ENCODE measurements at places on chromosomes 4 and X.

- no peak for DNase-seq
Measured at GRCh38 chr4:26887143-26887542, 26.5 kb downstream of the STIM2 start.

DNA sequence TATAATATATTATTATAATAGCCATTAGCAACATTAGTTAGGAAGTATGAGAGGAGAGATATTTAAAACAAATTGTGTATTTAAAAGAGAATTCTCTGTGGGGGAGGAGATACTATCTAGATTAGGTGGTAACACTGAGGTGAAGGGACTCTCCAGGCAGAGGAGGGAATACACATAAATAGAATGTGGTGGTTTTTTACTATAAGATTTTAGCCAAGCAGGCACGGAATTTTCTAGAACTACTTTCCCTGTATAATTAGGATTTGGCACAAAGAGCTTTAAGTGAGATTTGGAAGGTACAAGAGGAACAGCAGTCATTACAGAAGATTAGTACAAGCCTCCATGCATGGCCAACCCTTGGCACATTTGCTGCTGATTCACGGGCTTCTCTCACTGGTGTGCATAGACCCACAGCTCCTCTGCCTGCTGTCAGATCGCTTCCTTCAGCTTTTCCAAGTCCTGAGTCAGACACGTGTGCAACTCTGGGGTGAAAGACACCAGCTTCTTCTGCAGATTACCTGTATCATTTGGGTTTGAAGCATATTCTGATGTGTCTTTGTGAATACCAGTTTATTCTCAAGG lies 685.5 kb downstream of the KCTD8 start:
- DNase-seq: no peak

GRCh38 chr4:18691431-18692200 lies 670.1 kb upstream of the LCORL start:
- no peak for DNase-seq

GRCh38 chrX:53312946-53313727 lies 31.8 kb upstream of the IQSEC2 start:
- peak; percentile 46 for DNase-seq

- DNase-seq: no peak
Measured at GRCh38 chr4:109610489-109610888, 50.4 kb downstream of the MCUB start.

DNA sequence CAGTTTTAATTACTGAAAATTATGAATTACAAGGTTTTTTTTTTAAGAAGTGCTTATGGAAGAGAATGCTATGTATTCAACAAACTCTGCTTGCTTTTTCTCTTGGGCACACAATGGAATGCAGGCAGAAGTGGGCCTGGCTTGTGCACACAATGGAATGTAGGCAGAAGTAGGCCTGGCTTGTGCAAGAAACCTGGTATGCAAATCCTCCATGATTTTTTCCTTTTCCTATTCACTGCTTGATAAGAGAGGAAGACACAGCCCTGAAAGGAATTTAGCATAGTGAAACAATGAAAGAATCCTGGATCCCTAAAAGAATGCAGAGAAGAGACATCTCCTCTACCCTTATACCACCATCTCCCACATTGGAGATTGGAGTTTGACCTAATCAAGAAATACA lies 138.4 kb downstream of the COL25A1 start:
- no peak for DNase-seq

DNA sequence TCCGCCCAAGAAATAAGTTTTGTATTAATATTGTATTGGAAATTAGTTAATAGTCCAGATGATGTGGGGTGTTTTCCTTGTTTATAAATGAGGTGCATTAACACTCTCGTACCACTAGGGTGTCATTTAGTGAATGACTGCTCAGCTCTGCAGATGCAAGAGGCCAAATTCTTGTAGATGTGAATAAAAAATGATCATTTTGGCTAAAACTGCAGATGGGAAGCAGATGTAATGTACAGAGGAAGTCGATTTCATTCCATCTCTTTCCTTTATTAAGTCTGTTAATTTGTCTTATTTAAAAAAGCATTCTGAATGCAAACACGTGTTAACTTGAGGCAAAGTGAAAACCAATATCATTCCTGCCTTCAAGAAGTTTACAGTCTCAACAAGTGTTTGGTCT lies 108.1 kb downstream of the DHX15 start:
- no peak for DNase-seq

GRCh38 chr4:52069571-52069970 lies 18.5 kb downstream of the SPATA18 start:
- no peak for DNase-seq

DNA sequence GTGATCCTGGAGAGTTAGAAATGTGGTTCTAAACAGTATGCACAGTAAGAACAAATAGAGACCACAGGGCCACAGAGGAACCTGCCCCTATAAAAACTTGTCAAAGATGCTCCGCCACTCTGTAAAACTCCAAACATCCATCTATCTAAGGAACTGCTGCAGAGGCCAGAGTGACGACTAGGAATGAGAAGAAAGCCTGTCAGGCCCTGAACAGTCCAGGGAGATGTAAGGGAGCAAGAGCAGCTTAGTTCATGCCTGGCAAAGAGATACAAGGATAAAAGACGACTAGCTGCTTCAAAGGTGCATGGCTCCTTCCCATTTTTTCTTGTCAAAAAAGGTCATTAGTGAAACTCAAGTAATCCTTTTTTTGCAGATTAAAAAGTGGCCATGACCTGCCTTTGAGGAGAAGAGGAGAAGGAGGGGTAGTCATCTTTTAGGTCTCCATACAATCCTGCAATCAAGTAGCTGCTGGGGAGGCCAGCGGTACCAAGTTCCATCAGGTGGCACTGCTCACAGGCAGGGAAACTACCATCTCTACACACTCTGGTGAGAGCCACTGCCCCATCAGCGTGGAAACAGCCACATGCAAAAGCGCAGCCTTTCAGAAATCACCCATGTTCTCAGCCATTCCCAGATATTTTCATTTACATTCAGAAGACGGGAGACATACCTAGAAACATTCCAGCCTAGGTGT lies 162.1 kb downstream of the TSPAN5 start:
- no peak for DNase-seq

Data from A172 (cell line).